ENCODE measurements at places on chromosomes 5 and 9.
A peak's percentile ranks its signal among the peaks of the same experiment; 100 is the strongest.

DNA sequence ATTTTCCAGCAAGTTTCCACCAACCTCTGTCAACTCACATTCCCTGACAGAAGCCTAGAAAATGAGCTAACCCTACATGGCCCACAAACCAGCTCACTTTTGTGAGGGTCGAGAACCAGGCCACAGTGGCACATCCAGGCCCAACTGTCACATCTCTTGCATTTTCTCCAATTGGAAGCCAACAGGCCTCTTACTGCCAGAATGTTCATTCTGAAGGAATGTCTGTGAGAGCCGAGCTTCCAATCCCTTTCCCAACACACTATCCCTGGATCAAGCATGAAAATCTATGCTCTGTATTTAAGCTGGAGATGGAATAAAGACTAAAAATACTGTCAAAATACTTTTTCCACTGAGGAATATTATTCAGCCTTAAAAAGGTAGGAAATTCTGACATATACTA is 20.0 kb downstream of the MARCHF3 start:
- no peak for DNase-seq
- no peak overlapping the region for H3K4me3 ChIP-seq
- no peak overlapping the region for H3K27ac ChIP-seq
- H3K27me3 ChIP-seq, result no peaks in the 10 kb centered on the region
- no peaks in the 10 kb centered on the region for H3K4me1 ChIP-seq
- no peaks in the 10 kb centered on the region for H3K36me3 ChIP-seq

DNA sequence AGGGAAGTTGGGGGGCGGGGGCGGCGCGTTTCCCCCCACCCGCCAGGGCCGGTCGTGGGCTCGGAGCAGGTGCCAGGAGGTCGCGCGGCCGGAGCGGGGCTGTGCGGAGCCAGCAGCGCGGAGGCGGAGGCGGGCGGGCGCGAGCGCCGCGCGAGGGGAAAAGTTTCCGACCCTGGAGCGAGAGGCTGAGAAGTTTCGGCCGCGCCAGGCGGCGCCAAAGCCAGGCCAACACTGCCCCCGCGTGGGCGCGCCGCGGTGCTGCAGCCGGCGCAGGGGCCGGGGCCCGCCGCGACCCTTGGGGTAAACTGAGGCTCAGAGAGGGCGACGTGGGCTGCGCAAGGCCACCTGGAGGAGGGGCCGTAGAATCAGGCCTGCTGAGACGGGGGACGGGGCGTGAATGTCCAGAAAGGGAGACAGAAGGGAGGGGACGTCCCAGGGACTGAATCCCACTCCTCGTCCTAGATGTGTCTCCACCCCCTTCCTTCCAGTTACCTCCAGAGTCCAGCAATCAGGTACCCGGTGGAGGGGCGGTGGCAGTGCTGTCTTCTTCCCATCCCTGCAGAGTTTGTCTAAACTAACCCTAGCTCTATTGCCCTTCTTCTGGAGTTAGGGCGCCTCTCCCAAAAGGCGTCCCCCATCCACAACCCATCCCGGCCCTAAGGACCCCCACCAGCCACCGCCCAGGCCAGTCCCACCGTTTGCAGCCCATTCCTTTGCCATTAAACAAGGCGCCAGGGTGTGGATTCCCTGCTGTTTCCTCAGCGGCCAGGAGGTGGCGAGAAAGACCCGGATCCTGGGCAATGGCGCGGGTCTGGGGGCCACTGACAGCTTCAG is 10.2 kb downstream of the C9orf50 start:
- H3K4me1 ChIP-seq, result peaks cover 25% of the 10 kb centered on the region
- no peaks in the 10 kb centered on the region for H3K36me3 ChIP-seq
- no peaks in the 10 kb centered on the region for H3K27me3 ChIP-seq
- peak overlapping the region; percentile 83 for H3K4me3 ChIP-seq

- DNase-seq, result no peak
- H3K36me3 ChIP-seq, result no peaks in the 10 kb centered on the region
- no peak overlapping the region for H3K27ac ChIP-seq
These were observed 93.2 kb upstream of the GAS1 start for GRCh38 chr9:87040410-87041009.

GRCh38 chr5:150541895-150542294 is 34.0 kb downstream of the NDST1 start:
- H3K27ac ChIP-seq, result no peak overlapping the region
- H3K4me3 ChIP-seq, result no peak overlapping the region
- DNase-seq, result no peak

DNA sequence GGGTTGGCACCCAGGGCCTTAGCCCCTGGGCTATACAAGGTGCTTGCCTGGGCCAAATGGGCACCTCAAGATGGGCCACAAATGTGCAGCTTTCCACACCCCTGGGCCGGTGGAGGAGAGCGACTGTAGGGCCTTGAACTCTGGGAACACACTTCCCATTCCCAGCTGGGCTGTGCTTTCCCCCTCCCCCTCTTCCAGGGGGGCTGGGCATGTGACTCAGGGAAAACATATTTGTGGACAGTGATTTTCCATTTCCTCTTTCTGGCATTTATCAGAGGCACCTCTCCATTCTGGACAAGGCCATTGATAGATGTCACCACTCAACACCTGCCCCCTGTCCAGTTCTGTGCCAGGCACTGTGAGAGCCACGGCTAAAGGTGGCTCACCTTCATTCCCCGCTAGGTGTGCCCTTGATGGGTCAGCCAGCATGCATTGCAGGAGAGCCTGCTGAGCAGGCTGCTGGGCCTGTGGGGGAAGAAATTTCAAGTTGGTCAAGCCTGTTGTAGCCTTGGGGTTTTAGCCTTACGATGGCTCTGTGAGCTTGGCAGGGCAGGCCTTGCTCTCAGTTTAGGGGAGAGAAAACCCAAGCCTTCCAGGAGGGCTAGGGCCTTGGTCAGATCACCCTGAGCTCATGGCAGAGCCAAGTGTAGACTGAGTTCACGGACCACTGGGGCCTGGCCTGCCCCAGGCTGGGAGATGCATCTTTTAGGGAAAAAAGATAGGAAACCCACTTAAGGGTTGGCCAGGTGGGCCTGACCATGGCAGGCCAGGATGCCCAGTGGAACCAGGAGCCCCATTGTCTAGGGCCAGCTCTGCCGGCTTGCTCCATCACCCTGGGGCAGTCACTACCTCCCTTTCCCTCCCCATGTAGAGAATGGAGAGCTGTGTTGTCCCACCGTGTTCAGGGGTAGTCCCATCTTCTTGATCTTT is 113.9 kb downstream of the DAB2IP start:
- no peak for DNase-seq
- no peaks in the 10 kb centered on the region for H3K4me1 ChIP-seq
- H3K27me3 ChIP-seq, result no peaks in the 10 kb centered on the region
- H3K36me3 ChIP-seq, result no peaks in the 10 kb centered on the region
- no peak overlapping the region for H3K4me3 ChIP-seq

- no peaks in the 10 kb centered on the region for H3K36me3 ChIP-seq
- no peaks in the 10 kb centered on the region for H3K4me1 ChIP-seq
- DNase-seq, result no peak
- no peak overlapping the region for H3K4me3 ChIP-seq
These were observed 807.9 kb upstream of the ZNF608 start for GRCh38 chr5:125554355-125554754.

Measured in T-helper 2 cell treated with Interferon-gamma antibody and Interleukin-4, amounts not matched to agents 5 μg/mL and 100 μg/mL, for 36 hours (primary cell).